H54 (cell line): ENCODE measurements at places on chromosomes 11 and 22.

DNA sequence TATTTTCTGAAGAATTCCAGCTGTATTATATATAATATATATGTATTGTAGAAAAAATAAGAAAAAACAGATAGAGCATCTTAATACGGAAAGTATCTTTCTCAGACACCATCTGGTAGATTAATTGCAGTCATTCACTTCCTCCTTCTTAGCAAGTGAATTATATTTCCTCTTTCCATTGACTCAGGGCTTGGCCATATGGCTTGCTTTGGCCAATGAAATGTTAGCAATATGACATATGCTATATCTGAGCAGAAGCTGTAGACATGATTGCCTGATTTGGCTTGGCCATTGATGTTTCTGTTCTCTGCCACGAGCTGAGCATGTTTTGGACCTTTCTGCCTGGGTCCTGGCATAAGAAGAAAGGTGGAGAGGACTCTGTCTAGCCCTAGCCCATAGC lies 34.4 kb upstream of the ZBED5 start:
- DNase-seq = no peak

- no peak for DNase-seq
These were observed 4.7 kb downstream of the HARBI1 start for GRCh38 chr11:46612326-46612725.

DNA sequence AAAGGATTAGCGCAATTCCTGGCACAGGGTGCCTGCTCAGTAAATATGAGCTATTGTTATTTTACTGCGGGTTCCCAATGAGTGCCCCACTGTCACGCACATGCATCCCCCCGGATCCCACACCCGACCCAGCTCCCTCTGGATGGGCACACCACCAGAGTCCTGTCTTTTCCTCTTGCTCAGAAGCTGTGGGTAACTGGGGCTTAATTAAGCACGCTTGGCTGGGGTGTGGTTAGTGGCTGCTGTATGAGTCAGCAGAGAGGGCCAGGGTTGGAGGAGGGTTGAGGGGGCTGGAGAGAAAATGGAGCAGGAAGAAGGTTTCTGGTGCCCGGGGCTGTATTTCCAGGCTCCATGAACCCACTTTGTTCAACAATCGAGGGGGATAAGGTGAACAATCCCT lies 30.3 kb upstream of the NECTIN1 start:
- DNase-seq = peak; percentile 55

- DNase-seq = no peak
These were observed 122.7 kb downstream of the EFCAB6 start for GRCh38 chr22:43689356-43689755.

GRCh38 chr11:65064847-65065240 lies 6.5 kb upstream of the NAALADL1 start:
- DNase-seq = no peak

DNA sequence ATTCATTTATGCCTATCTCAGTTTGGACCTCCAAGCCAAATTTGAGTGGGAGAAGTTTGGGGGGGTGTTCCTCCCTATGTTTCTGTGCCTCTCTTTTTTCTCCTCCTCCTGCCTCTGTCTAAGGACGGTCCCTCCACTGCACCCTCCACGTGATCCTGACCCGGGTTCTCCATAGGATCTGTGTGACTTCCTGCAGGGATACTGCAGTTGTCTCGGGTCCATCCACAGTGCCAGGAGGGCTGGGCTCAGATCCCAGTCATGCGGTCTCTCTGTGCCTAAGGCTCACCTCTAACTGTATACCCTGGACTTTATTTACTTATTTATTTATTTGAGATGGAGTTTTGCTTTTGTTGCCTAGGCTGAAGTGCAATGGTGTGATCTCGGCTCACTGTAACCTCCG lies 1354.5 kb downstream of the BRD1 start:
- DNase-seq = no peak

- DNase-seq = no peak
These were observed 309.6 kb downstream of the TBC1D22A start for GRCh38 chr22:47071807-47072641.

GRCh38 chr11:93542811-93543229 lies 371 bp downstream of the SMCO4 start:
- DNase-seq = no peak

GRCh38 chr22:46079093-46079860 lies 71.0 kb upstream of the PPARA start:
- DNase-seq = no peak

GRCh38 chr11:46826310-46827044 lies 19.6 kb downstream of the CKAP5 start:
- peak; percentile 67 for DNase-seq

DNA sequence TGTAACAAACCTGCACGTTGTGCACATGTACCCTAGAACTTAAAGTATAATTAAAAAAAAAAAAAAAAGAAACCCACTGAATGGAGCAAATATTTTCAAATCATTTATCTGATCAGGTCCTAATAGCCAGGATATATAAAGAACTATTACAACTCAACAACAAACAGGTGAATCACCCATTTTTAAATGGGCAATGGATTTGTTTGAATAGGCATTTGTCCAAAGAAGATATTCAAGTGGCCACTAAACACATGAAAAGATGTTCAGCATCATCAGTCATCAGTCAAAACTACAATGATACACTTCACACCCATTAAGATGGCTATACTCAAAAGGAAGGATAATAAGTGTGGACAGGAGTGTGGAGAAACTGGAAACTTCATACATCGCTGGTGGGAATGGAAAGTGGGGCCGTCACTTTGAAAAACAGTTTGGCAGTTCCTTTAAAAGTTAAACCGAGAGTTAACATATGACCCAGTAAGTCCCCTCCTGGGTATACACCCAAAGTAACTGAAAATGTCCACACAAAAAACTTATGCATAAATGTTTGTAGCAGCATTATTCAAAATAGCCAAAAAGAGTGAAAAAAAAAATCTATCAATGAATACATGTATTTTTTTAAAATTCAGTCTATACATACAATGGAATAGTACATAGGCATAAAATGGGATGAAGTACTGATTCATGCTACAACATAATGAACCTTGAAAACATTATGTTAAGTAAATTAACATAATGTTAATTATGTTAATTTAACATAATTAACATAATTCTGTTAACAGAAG lies 53.1 kb downstream of the ARRB1 start:
- DNase-seq = no peak

- DNase-seq = no peak
These were observed 426.4 kb downstream of the AASDHPPT start for GRCh38 chr11:106503901-106504300.

GRCh38 chr11:24478718-24479117 lies 18.1 kb upstream of the LUZP2 start:
- DNase-seq = no peak

- no peak for DNase-seq
These were observed 47.2 kb upstream of the MMP7 start for GRCh38 chr11:102577723-102578122.

DNA sequence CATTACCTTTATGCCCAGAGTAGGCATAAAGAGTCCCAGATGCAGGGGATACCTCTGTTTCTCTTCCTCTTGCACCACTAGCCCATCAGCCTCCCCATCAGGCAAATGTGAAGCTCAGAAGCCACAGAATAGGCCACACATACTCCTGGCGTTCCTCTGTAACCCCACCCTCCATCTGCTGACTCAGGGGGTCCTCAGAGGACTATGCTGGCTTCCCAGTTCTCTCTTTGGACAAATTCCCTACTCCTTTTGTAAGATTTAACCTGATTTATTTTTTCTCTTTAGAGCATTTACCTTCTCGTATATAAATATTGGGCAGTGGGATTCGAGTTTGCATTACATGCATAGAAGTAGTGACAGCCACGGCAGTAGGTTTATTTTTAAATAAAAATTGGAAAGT lies 262.3 kb upstream of the CADM1 start:
- no peak for DNase-seq

- peak; percentile 14 for DNase-seq
These were observed 42.6 kb upstream of the SMCO4 start for GRCh38 chr11:93585758-93586157.

DNA sequence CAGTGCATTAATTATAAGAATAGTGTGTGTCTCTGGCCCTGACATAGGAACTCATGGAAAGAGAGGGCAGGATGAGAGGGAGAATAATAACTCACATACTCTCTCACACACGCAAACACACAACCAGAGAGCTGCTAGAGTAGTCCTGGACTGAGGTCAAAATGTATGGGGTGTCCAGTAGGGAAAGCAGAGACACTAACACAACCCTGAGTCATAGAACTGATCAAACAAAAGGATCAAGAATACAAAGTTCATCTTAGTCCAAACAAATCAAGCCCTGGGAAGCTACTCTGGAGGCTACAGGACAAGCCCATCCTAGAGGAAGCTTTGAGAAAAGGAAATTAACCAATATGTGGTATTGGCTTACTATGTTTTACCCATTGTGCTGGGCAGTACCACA lies 178.5 kb upstream of the GUCY1A2 start:
- DNase-seq = no peak

DNA sequence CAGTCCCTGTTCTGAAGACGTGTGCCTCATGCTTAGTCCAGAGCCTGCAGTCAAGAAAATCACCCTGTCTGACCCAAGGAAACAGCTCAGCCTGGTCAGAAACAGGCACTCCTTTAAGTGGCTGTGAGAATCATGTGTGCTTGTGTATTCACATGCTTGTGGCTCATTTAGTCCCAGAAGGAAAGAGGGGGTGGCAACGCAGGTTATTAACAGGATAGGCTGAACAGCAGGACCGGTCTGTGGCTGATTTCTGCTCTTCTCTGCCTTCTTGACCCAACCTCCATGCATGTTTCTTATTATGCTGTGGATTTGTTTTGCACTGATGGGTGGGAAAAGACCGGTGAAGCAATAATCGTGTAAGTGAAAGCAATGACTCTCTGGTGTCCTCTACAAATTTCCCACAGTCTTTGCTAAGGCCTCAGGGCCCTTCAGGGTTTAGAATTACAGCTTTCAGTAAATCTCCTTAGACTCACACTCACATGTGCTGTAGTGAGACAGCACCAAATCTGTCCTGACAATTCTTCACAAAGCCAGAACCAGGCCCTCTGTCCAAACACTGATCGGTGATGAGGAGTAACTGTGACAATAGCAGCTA lies 288.1 kb downstream of the ETS1 start:
- no peak for DNase-seq

- DNase-seq = peak; percentile 3
These were observed 44.4 kb downstream of the DCDC1 start for GRCh38 chr11:31325160-31325559.

DNA sequence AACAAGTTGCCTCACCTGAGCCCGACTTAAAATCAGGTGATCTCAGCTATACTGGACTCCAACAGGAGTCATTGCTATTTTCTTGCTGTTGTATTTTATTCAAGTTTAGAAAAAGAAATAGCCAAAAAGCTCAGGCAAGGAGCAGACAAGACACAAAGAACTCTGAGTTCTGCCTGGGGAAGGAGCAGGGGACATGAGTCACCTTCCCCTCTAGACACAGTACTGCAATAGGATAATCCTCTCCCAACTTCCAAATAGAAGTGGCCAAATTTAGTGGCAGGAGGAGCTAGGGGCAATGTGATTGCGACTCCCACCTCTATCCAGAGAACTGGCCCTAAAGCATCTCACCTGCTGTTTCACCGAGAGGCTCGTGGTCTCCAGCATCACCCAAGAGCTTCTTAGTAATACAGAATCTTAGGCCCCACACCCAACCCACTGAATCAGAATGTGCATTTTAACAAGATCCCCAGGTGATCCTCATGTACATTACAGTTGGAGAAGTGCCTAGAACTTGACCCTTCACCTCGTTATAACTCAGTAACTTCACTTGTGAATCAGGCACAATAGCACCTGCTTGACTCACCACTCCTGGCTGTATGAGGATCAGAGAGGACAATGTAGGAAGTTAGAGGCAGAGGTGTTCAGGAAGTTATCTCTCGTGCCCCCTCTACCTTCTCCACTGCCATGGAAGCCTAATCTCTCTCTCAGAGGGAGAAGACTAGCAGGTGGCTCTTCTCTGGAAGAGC lies 56.8 kb upstream of the FBXO3 start:
- no peak for DNase-seq

GRCh38 chr11:86863476-86863875 lies 63.1 kb downstream of the PRSS23 start:
- DNase-seq = no peak

GRCh38 chr11:6269994-6270393 lies 10.4 kb downstream of the CCKBR start:
- no peak for DNase-seq

- DNase-seq = no peak
These were observed 10.7 kb downstream of the DTX4 start for GRCh38 chr11:59182457-59183151.

DNA sequence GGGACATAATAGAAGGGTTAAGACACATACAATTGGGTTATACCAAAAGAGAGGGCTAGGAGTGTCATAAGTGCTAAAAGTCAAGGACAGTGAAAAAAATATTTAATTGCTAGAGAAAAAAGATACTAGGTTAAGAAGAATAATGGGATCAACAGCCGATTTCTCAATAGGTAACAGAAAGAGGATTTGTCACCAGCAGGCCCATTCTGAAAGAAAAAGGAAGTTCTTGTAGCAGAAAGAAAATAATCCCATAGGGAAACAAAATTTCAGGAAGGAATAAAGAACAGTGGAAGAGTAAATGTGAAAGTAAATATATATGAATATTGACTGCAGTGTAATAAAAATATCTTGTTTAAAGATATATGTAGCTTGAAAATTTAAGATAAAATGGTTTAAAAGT lies 43.3 kb upstream of the ADORA2A start:
- no peak for DNase-seq

DNA sequence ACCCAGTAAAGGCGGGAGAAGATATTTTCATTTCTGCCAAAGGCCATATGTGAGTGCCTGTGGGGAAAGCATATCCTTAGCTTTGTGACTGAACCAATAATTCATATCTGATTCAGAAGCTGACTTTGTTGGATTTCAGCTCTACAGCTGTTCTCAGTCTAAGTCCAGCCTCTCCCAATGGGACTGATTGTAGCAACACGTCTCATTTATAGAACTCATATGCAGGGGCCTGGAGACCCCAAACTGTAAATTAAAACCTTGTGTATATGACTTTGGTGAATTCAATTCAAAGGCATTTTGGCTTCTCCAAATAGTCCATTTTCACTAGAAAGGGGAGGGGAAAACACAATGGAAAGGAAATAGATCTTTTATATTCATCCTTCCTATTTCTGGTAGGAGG lies 250.4 kb upstream of the SORL1-AS1 start:
- no peak for DNase-seq

DNA sequence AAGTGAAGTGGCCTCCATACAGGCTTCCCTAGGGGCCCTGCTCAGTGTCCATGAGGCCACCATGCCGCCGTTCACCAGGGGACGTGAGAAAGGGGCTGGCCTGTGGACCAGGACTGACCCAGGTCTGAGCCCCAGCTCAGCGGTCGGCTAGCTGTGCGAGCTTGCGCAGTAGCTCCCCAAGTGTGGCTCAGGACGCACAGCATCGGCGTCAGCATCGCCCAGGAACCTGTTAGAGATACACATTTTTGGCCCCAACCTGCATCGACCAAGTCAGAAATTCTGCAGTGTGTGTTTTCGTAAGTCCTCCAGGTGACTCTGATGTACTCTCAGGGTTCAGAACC lies 429 bp downstream of the TP53AIP1 start:
- DNase-seq = no peak
